ENCODE measurements at places on chromosomes 4 and X.

DNA sequence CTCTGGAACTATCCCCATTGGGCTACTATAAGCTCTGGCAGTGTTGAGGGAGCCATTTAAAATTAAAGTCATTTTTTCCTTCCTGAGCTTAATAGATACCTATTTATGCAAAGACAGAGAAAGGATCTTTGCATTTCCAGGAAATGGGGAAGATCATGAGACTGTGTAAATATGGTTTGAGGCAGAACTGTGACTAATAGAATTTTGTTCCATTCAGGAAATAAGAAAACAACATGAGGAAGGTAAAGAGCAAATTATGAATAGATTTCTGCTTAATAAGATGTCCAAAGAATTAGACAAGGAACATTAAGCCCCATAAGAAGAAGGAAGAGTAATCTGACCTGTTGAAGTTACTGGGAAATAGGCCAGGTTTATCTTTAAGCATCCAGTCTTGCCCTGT is 17.8 kb upstream of the TBC1D19 start:
- no peak for DNase-seq

- no peak for DNase-seq
Measured at GRCh38 chrX:15245896-15246295, 24.0 kb downstream of the ASB9 start.

DNA sequence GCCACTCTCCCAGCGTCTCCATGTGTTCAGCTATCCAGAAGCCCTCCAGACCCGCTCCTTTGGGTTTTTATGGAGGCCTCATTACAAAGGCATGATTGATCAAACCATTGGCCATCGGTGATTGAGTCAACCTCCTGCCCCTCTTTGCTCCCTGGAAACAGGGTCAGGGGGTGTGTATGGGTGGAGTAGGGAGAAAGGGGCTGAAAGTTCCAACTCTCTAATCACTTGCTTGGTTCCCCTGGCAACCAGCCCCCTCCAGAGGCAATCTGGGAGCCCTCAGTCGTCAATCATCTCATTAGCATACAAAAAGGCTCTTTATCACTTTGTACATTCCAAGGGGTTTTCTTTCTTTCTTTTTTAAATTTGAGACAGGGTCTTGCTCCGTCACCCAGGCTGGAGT is 2.3 kb downstream of the TRIM2 start:
- no peak for DNase-seq

GRCh38 chrX:45766981-45767501 is 566.4 kb upstream of the DIPK2B start:
- no peak for DNase-seq

- no peak for DNase-seq
Measured at GRCh38 chr4:109432203-109432602, 1.4 kb upstream of the SEC24B start.

- DNase-seq: peak; percentile 31
Measured at GRCh38 chrX:38754102-38754790, 47.0 kb upstream of the MID1IP1 start.

- no peak for DNase-seq
Measured at GRCh38 chr4:24001486-24002329, 111.9 kb upstream of the PPARGC1A start.

GRCh38 chrX:40300286-40300890 is 202.6 kb upstream of the BCOR start:
- DNase-seq: no peak

- no peak for DNase-seq
Measured at GRCh38 chrX:117892469-117892868, 224.1 kb downstream of the KLHL13 start.
